Glomerular endothelial cell (primary cell): ENCODE measurements at places on chromosomes 5 and 9. TPM values are rescaled to one million over a fixed set of nuclear protein-coding genes. Genes with fewer than 3 reads are reported as not detected.

GRCh38 chr5:113047733-113048652, 71.4 kb downstream of the DCP2 start:
- no peak for DNase-seq

GRCh38 chr5:180600554-180601041, 9.3 kb upstream of the SCGB3A1 start:
- no peak for DNase-seq

DNA sequence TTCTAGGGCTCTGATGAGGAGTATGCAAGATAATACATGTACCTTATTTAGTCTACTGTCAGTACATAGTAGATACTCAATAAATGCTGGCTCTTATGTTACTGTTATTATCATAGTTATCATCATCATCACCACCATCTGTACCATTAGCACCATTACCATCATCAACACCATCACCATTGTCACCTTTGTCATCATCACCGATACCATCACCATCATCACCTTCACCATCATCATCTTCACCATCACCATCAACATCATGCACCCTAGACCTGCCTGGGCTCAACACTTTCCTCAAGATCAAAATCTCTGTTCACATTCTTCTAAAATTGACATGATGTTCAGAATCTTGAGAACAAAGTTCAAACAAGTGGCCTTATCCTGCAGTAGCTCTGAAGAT, 126.2 kb upstream of the PANK3 start:
- no peak for DNase-seq

GRCh38 chr9:121399883-121400607, 30.0 kb upstream of the STOM start:
- DNase-seq = peak; percentile 74

DNA sequence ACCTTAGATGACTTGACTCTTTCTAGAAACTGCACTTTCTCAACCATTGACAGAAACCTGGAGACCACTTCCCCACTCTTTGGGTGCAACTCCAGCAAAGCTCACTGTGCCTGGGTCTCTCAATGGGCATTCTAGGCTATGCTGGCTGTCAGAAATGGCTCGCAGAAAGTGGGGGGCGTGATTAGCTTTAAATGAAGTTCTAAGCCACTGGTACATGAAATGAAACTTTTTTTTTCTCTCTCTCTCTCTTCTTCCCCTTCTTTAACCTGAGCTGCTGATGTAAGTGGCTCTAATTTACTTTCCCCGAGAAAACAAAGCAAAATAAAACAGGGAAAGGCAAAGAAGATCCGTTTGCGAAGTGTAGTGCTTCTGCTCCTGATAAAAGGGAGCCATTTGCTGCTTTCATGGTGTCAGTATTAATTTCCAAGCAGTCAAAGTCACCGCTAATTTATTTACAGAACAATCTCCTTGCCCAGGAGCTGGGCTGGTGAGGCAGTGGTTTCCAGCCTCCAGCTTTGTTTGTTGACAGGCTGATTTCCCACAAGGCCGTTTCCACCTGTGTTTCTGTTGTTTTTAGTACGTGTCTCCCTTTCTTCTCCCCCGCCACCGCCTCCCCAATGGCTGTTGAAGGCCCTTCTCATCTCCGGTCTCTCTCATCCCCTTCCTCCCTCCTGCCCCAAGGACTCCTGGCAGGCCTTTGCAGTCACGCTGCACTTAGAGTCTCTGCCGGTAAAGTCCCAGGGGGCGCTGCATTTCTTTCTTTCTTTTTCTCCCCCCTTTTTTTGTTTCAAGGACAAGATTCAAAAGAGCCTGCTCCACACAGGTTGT, 422.9 kb downstream of the EBF1 start:
- no peak for DNase-seq

DNA sequence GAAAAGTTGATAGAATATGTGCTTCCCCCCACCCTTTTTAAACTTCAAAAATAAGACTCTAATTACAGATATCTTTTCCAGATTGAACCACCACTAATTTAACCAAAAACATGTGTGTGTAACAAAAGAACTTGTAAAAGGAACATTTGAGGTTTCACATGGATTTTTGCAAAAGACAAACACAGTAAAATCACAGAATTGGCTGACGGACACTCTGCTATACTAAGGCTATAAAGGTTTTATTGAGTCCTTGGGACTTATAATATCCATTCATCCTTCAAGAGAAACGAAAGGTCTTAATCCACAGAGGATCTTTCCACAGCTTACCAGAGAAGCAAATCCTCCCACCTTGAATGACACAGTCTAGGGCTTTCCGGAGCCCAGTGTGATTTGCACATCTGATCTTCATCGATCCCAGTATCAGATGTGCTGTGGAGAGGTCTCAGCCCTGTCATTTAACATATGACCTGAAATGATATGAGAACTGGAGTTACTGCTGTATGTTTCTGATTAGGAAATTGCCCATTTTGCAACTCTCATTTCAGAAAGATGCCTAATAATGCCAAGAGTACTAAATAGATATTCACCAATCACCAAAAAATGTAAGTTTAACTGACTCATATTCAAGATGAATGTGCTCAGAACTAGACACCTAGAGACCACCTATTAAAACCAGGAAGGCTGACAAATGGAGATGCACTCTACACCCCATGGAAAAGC, 256.5 kb upstream of the FBXL7 start:
- DNase-seq = no peak

DNA sequence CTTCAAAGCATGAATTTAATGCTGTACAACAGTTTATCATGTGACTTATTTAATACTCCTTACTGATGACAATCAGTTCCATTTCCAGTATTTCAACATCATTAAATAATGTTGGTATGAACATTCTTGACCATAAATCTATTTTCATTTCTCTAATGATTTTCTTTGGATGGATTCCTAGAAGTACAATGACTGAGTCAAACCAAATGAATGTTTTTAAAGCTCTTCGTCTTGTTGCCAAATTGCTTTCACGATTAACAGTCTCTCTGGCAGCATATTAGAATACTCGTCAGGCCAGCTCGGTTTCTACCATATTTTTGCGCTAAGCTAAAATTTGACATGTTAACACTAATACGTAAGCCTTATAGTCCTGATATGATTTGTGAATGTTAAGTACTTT, 197.0 kb downstream of the TRPM3 start:
- DNase-seq = peak; percentile 33

GRCh38 chr5:6950860-6951259, 237.6 kb downstream of the TENT4A start:
- DNase-seq = no peak

- no peak for DNase-seq
Measured at GRCh38 chr9:20490246-20490834, 132.0 kb downstream of the MLLT3 start.

DNA sequence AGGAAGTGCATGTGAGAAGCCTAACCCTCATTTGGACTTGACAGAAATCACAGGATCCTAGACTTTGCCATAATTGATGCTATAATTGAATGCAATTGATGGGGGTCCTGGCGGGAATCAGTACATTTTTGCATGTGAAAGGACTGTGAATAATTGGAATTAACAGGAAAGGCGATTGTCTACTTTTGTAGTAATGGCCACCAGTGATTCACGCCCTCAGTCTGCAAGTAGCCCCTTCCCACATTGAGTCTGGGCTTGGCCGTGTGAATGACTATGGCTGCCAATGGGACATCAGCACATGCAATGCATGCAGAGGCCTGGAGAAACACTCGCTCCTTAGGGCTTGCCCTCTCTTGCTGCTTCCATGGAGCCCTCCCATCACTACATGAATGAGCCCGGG, 107.8 kb upstream of the OSMR start:
- no peak for DNase-seq

GRCh38 chr9:130356877-130357584, 87.7 kb upstream of the ASS1 start:
- no peak for DNase-seq

DNA sequence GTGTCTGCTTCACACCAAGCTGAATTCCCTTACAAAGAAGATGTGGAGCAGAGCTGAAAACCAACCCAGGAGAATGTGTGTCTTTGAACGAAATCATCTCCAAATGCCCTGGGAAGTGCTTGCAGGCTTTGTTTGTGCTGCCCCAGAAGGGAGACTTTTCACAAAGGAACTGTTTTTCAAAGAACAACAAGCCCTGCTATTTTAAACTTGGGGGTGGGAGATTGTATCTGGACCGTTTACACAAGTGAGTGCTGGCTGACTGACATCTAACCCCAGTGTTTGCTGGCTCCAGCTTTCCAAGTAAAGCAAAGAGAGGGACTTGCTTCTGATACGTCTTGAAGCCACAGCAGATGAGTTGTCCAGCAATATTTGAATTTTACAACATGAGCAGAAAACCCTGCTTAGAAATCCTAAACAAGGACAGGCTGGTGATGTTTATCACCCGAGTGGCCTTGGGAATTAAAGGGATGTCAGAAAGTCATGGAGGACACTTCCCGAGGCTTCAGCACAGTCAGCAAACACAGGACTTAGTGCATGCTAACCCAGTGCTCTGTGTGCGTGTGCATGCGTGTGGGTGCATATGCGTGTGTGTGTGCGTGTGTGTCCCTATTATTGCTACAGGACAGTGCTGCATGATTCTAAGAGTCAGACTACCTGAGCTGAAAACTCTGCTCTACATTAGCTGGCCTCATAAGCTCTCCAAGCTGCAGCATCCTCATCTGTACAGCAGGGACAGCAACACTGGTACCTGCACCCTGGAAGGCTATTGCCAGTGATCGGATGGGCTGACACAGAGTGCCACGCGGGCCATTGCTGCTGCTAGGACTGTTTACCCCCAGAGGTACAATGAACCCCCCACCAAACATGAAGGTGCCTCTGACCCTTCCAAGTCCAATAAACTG, 1.4 kb downstream of the ADAMTS12 start:
- no peak for DNase-seq

GRCh38 chr5:104052558-104053352, 490.2 kb upstream of the NUDT12 start:
- DNase-seq = no peak

GRCh38 chr5:153236319-153236718, 254.2 kb upstream of the GRIA1 start:
- no peak for DNase-seq

- DNase-seq = no peak
Measured at GRCh38 chr9:35338561-35339274, 151.2 kb upstream of the RUSC2 start.

DNA sequence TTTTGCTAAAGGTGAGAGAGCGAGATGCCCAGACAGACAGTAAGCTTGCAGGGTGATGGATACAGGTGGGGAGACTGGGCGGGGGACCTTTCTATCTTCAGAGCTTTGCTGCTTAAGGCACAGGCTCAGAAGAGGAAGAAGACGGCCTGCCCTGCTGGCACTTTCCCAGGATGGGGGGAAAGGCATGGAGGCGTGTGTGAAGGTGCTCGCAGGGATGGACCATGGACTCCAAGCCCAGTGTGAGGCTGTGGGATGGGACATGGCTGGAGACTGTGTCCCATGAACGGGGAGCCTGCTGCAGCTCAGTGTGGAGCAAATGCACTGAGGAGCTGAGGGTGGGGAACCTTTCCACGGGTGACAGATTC, 243.2 kb upstream of the IRX4 start:
- DNase-seq = no peak

DNA sequence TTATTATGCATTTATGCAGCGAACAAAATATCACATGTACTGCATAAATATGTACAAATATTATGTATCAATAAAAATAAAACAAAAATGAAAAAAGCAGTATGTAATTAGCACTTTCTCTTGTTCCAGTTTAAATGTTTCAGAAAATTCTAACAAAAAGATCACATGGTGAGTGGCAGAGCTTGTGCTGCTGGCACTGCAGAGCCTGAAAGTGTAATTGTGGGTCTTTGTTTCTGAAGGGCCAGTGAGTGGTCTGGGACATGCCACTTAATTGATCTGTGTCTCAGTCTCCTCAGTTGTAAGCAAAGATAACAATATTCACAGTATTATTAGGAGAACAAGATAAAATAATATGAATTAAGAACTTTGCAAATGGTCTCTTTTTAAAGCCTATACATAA, 39.5 kb upstream of the RAI14 start:
- DNase-seq = no peak

DNA sequence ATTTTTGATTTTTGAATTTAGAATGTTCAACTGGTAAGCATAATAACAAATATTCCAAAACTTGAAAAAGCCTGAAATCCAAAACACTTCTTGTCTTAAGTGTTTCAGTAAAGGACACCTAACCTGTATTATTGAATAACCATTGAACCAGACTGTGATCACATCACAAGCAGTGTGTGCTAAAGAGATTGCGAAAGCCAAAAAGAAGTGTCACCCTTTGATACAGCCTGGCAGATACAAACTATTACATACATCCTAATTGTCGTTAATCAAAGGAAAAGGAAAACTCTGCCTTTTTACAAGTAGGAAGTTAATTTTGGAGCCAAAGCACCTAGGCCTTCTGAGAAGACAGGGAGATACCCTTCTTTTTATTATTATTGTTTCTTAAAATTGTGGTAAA, 8.4 kb upstream of the FAM120AOS start:
- no peak for DNase-seq

DNA sequence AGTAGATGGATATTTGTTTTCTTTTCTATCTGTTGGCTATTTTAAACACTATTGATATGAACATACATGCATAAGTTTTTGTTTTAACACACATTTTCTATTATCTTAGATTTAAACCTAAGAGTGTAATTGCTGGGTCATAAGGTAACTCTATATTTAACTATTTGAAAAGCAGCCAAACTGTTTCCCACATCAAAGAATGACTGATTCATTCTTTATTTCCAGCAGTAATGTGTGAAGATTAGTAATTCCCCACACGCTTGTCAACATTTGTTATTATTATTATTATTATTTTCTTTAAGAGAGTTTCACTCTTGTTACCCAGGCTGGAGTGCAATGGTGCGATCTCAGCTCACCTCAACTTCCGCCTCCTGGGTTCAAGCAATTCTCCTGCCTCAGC, 1495.8 kb downstream of the EFNA5 start:
- DNase-seq = no peak

- no peak for DNase-seq
Measured at GRCh38 chr5:34895641-34896419, 19.5 kb downstream of the RAD1 start.

GRCh38 chr5:1121044-1121443, 9.2 kb upstream of the SLC12A7 start:
- no peak for DNase-seq

GRCh38 chr5:134846641-134846960, 833 bp downstream of the C5orf24 start:
- DNase-seq = no peak

- DNase-seq = no peak
Measured at GRCh38 chr9:133115604-133116345, 5.3 kb downstream of the RALGDS start.

DNA sequence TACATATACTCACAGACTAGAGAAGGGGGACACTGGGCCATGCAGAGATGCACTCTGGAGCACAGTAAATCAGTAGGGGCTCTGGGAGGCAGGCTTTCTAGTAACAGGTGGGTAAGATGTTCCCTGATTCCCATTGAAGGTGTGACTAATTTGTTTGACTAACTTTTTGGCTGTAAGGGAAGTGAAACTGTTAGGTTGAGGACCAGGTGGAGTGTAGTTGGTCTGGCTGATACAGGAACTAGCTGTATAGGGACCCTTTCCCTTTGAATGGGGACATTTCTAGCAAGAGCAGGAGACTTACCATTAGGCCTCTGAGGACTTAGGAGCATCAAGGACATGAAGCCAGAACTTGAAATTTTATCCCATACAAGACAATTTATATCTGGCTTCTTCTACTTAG, 989.6 kb upstream of the COX7C start:
- DNase-seq = no peak

GRCh38 chr5:67997892-67998457, 217.6 kb upstream of the PIK3R1 start:
- DNase-seq = no peak

Gene PCDHB7
- total RNA-seq = 1.6 and 2.4 TPM in 2 replicates

Gene KCNV2
- total RNA-seq = not detected in 2 replicates

Gene PCDHB6
- total RNA-seq = 0.05 and 0.06 TPM in 2 replicates

Gene UTP15
- total RNA-seq = 9.5 and 16.5 TPM in 2 replicates

Gene FGFR4
- 4.8 and 6.2 TPM in 2 replicates for total RNA-seq

Gene NRG2
- total RNA-seq = 0.23 and 0.39 TPM in 2 replicates

Gene LECT2
- total RNA-seq = not detected in 2 replicates

Gene DAB2IP
- total RNA-seq = 31.7 and 65.8 TPM in 2 replicates

Gene ORM2
- total RNA-seq = not detected in 2 replicates
